ENCODE measurements at places on chromosomes 1 and 21. TPM values are rescaled to one million over a fixed set of nuclear protein-coding genes. Genes with fewer than 3 reads are reported as not detected.

GRCh38 chr1:165327538-165327937, 29.0 kb downstream of the LMX1A start:
- DNase-seq, result no peak

DNA sequence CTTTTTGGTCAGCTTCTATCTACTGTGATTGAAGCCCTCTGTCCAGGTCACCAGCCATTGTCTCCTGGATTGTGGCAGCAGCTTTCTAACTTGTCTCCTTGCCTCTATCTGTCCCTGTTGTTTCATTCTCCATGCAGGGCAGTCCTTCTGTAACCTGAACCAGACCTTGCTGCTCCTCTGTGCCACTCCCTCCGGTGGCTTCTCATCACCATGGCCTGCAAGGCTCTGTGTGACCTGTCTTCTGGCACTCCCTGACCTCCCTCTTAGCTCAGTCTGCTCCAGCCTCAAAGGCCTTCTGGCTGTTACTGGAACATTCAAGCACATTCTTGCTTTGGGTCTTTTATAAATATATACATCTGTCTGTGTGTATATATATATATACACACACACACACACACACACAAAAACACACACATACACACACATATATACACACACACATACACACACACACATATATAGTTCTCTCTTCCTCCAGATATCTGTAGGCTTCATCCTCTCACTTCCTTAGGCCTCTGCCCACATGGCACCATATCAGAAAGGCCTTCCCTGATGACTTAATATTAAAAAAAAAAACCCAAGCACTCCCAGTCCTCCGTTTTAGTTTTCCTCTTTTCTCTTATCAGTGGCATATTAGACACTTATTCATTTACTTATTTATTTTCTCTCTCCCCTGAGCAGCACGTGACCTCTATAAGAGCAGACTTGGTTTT, 21.2 kb upstream of the JUN start:
- no peak for DNase-seq

- DNase-seq, result no peak
Observed at GRCh38 chr1:201748335-201748734, 80.6 kb upstream of the IPO9 start.

- no peak for DNase-seq
Observed at GRCh38 chr1:69952676-69953075, 252.7 kb downstream of the LRRC40 start.

DNA sequence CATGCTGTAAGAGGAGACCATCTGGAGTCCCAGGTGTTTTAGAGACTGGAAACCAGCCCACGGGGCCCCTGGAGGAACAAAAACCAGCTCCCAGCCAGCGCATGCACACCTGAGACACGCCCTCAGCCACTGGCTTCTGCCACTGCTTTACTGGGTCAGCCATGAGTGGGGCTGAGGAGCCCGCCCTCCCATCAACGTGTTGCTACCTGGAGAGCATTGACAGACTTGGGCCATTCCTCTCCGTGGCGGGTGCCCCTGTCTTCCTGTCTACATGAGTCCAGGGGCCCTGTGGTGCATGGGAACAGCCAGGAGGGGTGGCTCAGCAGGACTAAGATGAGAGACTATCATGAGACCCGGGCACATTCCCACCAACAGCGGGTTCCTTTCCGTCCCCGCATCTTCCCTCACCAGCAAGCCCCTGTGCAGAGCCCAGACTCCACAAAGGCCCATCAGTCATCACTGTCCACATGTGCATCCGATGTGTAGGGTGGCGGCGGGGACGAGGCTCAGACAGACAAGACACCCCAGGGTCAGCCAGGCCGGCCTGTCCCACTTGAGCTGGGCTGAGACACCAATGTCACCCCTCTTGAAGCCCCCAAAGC, 45.4 kb upstream of the POFUT2 start:
- no peak for DNase-seq

- no peak for DNase-seq
Observed at GRCh38 chr21:32507342-32507919, 77.9 kb downstream of the TCP10L start.

SPRR2G gene
- not detected for total RNA-seq

C1orf116 gene
- total RNA-seq, result 0.35 TPM
